ENCODE measurements at places on chromosomes 4 and X.

DNA sequence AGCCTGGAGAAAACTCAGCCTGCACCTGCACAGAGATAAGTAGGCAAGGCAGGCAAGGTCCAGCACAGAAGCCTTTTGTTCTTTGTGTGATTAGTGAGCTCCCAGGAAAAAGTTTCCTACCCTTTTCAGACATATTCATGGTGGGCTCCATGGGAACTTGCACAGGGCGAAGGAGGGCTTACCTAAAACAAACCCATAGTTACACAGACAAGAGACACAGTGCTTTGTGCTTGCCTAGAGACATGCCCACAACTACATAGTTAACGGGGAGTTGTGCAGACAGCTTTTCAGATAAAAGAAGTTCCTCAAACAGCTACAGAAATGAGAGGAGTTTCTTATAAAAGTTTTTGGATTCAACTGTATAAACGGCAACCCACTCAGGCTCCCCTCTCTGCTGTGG, 180.5 kb downstream of the GLUD2 start:
- DNase-seq: no peak

DNA sequence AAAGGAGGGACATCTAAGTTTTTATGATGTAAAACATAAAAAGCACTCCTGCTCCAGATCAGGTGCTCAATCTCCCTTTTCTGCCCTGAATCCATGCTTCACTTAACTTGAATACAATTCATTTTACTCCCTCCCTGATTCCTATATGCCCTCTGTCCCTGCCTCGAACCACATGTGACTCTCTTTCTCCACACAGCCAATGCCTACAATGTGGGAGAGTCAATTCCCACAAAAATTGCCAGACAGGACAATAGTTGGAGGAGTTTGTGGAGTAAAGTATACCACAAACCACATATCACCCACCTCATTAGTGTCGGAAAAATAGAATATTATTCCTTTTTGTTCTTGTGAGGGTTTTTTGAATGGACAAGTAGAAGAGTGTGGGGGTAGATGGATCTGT, 9.7 kb downstream of the AMMECR1 start:
- DNase-seq: no peak

DNA sequence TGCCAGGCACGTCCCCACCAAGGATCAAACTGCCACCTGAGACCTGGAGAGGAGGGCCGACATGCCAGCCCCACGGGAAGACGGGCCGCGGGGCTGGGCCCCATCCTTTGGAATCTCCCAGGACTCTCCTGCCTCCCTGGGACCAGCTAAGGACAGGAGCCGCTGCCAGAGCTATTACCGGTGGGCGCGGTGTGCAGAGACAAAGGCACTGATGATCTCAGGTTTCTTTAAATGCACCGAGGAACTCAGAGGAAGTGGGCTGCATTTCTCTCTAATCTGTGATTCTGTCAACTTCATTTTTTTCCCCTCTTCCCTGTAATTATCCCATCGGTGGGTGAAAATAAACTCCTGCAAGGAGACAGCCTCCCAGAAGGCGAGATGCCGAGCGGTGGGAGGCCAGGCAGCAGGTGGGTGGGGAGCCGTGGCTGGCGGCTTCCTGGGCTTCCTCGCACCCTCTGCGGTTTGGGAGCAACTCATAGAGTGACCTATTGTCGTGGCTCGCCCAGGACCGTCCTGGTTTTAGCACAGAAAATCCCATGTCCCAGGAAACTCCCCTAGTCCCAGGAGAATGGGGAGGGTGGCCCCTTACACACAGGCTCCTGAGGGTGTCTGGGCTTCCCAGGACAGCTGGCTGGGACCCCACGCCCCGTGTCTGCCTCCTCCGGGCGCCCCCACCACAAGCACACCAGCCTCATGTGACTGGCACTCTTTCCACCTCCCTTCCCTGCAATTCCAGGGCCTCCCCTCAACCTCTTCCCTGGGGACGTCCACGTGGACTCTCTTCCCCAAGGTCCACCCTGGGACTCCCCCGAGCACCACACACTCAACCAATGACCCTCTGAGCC, 62.3 kb upstream of the ADRA2C start:
- no peak for DNase-seq

GRCh38 chrX:118724365-118724764, 3.0 kb upstream of the IL13RA1 start:
- DNase-seq: no peak

GRCh38 chr4:54076673-54077072, 12.3 kb upstream of the CHIC2 start:
- DNase-seq: no peak

- no peak for DNase-seq
These were observed 98.3 kb upstream of the ANKRD50 start for GRCh38 chr4:124810827-124811226.

GRCh38 chr4:107252571-107252970, 216.5 kb upstream of the DKK2 start:
- DNase-seq: no peak

DNA sequence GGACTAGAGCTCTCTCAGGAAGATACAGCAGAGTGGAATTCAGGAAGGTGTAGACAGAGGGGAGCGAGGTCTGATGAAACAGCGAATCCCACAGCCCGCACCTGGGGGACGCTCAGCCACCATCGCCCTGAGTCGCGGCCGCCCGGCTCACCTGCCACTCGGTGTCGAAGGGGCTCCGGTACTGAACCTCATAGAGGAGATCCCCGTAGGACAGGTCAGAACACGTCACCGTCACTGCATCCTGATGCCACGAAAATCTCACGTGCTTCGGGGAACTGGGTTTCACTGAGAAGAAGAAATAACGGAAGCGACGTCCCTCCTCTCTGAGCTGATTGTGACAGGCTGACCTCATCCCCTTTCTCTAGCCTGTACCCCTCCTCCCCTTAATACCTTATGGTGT, 10.2 kb downstream of the CRLF2 start:
- DNase-seq: no peak
